ENCODE measurements at places on chromosomes 3 and 15. TPM values are rescaled to one million over a fixed set of nuclear protein-coding genes. Genes with fewer than 3 reads are reported as not detected.

The CPN2 gene
- polyA plus RNA-seq = 0.07 TPM

The SPRED1 gene
- polyA plus RNA-seq = 4.8 TPM

- DNase-seq = no peak
Observed at GRCh38 chr3:163368168-163368567, 1710.1 kb downstream of the SI start.

DNA sequence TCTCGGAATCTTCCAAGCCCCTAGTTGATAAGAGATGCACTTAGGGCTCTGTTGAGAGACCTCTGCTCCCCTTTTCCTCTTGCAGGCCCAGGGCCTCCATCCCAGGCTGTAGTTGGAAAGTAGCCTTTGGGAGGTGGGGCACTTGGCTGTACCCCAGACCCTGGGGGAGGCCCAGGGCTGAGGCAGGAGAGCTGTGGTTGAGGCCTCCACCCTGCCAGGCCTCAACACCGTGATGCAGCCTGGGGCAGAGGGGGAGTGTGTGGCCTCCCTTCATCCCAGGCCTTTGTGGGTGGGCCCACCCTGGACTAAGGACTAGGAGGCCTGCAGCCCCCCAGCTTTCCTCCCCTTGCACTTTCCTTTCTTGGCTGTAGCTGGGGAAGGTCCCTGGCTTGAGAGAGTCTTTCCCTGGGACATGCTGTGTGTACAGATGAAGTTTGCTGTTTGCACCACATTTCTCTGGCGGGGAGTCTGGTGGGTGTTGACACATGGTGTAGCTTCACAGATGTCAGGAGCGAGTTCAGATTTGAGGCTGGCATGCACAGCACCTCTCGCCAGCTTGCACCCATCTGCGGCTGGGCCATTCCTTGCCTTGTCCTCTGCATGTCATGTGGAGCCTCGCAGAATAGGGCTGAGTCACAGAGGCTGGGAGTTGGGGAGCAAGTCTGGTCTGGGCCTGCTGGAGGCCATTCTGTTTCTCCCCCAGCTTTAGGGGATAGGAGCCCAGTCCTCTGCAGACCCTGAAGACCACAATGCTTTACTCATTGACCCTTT is 13.7 kb downstream of the PLEKHO2 start:
- DNase-seq = peak; percentile 65

The FAIM gene
- polyA plus RNA-seq = 3.4 TPM

The IRAK2 gene
- polyA plus RNA-seq = 6.9 TPM

GRCh38 chr15:85972805-85973540 is 106.7 kb upstream of the AGBL1 start:
- no peak for DNase-seq

DNA sequence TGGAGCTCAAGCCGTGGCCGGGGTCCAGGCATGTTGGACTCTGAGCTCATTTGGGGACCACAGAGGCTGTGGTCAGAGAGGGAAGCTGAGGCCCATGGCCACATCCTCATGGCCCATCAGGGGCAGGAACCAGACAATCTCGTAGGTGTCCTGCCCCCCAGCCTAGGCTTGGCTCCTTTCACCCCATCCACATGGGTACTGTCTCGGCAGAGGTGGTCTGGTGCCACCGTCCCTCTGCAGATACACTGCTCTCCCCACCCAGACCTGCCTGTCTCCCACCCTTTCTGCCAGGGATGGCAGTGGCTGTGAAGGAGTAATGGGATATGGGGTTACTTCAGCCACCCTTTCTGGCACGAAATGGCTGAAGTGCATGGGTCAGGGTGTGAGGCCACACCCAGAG is 7.9 kb downstream of the PRSS50 start:
- no peak for DNase-seq

GRCh38 chr15:55907797-55908196 is 85.6 kb downstream of the NEDD4 start:
- DNase-seq = peak; percentile 99
